Activated T-cell treated with anti-CD3 and anti-CD28 coated beads, Interleukin-2, amount 50 U/mL, for 4 hours (primary cell): ENCODE measurements at places on chromosomes 6 and 20. TPM values are rescaled to one million over a fixed set of nuclear protein-coding genes. Genes with fewer than 3 reads are reported as not detected.

Gene TGM2
- 0.71 TPM for total RNA-seq

Gene FOXF2
- not detected for total RNA-seq

Gene PRND
- not detected for total RNA-seq

Gene HDGFL1
- not detected for total RNA-seq

Gene ANKRD66
- total RNA-seq = not detected

Gene PRPH2
- not detected for total RNA-seq

Gene LY6G5C
- total RNA-seq = 3.1 TPM

Gene ADIG
- total RNA-seq = not detected
